Activated CD4-positive, alpha-beta T cell treated with anti-CD3 and anti-CD28 coated beads for 24 hours (primary cell): ENCODE measurements at places on chromosomes 12 and 14.

- no peak for DNase-seq
These were observed 13.5 kb downstream of the ZNF605 start for GRCh38 chr12:132942611-132943010.

DNA sequence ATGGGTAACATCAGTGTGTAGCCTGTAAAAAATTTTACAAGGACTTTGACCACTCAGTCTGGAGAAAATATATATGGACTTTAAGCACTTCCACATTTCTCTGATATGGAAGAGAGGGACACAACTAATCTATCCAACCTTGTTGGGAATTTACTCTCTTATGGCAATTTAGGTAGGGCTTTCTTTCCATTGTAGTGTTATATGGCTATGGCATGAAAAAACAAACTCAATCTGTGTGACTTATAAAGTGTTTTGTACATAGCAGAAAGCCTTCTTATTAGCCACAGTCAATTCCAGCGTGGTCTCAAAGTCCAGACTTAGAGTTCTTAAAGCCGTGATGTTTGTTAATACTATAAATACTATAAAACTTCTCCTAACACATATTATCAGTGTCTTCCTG lies 98.3 kb downstream of the NOVA1 start:
- DNase-seq = no peak

- DNase-seq = no peak
These were observed 20.7 kb upstream of the TEX22 start for GRCh38 chr14:105377555-105378182.

DNA sequence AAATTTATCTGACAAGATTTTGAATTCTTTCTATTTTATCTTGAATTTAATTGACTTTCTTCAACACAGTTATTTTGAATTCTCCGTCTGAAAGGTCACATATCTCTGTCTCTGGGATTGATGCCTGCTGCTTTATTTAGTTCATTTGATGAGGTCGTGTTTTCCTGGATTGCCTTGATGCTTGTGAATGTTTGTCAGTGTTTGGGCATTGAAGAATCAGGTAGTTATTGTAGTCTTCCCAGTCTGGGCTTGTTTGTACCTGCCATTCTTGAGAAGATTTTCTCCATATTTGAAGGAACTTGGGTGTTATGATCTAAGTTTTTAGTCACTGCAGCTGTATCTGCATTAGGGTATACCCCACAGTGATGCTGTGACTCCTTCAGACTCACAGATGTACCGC lies 315.8 kb upstream of the DDHD1 start:
- no peak for DNase-seq

- no peak for DNase-seq
These were observed 368.0 kb downstream of the SEC23A start for GRCh38 chr14:38735005-38735404.

DNA sequence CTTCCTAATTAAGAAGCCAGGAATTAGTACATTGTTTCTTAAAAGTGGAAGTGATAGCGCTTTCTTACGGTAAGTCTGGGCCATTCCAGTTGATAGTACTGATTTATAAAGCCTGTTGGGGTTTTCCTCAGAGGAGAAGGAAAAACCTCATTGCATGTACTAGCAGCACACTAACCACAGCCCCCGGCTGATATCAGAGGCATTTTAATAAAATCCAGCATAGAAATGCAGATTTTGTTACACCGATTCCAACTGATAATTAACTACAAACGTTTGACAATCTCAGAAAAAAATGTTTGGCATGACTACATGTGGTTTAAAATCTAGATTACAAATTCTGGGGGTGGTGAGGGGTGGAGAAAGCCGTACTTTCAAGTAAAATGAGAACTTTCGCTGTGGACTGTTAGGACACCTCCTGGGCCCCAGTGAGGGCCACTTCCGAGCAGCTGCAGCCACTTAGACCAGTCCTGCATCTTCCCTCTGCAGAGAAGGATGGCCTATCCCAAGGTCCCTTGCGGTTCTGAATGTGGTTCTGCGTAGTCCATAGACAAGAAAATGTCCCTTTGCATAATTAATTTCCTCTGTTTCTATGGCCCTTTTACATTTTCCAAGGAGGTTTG lies 374.4 kb downstream of the NUAK1 start:
- no peak for DNase-seq

- DNase-seq = no peak
These were observed 1.1 kb downstream of the SCN8A start for GRCh38 chr12:51592034-51592705.

DNA sequence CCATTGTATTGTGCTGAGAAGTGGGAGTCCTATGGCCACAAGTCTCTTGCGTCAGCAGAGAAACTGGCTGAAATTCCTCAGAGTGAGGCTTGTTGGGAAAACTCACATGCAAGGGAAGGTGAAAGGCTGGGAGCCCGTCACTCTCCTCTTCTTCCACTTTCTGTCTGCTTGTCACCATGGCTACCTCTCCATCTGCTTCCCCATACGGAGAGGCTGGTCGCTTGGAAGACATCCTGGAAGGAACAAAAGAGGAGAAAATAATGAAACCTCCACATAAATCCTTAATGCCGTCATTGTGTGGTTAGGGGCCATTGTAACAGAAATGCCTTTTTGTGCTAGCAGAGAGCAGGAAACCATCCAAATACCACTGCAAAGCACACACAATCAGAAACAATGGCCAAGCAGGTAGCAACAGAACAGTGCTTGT lies 53.7 kb downstream of the SOX5 start:
- DNase-seq = no peak
